ENCODE measurements at places on chromosomes 6 and 20.

- DNase-seq = peak; percentile 19
These were observed 205.7 kb downstream of the DOK5 start for GRCh38 chr20:54680872-54681619.

GRCh38 chr6:4781426-4781825 lies 5.2 kb downstream of the CDYL start:
- DNase-seq = no peak

- DNase-seq = peak; percentile 40
These were observed 57.5 kb downstream of the RREB1 start for GRCh38 chr6:7165002-7165889.

GRCh38 chr20:5870568-5870981 lies 79.8 kb downstream of the TRMT6 start:
- no peak for DNase-seq

DNA sequence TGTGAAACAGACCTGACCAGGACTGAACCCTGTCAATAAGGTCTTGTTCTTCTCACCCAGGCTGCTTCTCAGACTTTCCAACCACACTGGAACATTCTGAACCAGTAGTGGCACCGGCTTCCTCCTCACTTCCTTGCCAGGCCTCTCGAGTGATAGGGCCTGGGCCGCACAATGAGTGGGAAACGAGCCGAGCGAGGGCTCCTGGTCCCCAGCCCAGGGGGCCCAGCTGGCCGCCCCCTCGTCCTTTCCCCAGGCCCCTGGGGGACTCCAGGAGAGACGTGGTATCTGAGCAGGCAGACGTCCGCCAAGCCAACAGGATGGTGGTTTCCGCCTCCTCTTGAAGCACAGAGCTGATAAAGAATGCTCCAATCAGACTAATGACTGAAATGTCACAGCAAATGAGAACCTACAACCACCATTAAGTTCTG lies 117.9 kb downstream of the GMDS start:
- no peak for DNase-seq

DNA sequence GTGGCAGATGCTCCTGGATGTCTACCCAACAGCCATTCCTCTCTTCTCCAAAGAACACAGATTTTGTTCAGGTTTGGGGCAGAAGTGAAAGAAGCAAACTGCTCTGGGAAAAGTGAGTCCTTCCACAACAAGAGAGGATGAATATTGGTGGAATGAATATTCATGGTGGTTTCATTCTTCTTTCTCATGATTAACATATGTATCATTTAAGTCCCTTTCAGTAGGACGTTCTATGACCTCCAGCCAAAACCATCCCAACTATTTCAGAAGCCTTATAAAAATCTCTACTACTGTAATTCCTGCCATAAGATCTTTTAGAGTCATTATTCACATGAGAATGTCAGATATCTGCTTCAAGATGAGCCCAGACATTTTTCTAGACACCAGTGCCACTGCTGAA lies 44.4 kb downstream of the MDN1 start:
- DNase-seq = no peak

DNA sequence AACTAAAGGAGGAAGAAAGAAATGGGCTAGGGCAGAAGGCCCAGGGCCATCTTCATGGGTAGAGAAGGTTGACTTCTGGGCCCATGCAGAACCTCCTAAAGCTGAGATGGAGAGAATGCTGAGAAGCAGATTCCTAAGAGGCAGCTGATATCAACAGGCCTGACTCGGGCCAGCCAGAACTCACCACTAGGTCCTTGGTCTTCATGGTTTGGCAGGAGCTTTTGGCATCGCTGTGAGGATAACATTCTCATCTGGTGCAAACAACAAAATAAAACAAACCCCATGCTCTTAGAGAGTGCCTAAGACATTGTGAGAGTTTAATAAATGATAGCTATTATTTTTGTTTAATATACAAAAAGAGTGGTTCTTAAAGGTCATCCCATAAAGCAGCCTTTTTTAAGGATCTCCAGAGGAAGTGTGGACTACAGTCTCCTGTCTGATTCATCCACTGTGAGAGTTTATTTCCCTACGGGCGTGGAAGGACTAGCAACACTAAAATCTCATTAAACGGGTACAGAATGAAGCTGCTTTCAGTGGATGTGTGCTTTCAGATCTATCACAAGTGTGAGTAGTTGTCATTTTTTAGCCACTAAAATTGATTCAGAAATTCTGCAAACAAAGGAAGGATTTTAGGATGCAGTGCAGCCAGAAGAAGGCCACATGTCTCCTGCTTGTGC lies 160.0 kb downstream of the PLCB4 start:
- no peak for DNase-seq

DNA sequence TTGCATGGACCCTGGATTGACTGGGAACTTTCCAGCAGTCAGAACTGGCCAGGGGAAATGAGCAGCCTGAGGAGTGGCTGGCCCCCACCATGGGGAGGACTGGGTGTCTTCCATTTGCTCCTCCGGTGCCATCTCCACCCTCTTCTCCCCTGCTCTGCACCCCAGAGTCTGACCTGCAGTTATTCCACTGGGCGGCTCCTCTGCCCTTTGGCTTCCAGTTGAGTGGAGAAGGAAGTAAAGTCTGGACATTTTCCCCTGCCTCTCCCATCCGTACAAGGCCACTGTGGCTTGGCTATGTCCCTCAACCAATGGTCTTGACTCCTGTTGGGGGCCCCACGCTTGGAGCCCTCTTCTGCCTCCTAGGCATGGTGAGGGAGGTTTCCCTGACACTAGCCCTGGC lies 47.9 kb upstream of the NEDD9 start:
- DNase-seq = no peak

Data from renal cortical epithelial cell (primary cell).